Fibroblast of skin of right quadriceps (primary cell): ENCODE measurements at places on chromosomes 2 and 18.

- DNase-seq, result peak; percentile 21
These were observed 1577.7 kb upstream of the ACVR2A start for GRCh38 chr2:146267093-146267492.

GRCh38 chr2:121650315-121650930 lies 1.2 kb upstream of the CLASP1 start:
- DNase-seq, result peak; percentile 6

GRCh38 chr2:225040856-225041206 lies 1.4 kb downstream of the DOCK10 start:
- DNase-seq, result no peak

DNA sequence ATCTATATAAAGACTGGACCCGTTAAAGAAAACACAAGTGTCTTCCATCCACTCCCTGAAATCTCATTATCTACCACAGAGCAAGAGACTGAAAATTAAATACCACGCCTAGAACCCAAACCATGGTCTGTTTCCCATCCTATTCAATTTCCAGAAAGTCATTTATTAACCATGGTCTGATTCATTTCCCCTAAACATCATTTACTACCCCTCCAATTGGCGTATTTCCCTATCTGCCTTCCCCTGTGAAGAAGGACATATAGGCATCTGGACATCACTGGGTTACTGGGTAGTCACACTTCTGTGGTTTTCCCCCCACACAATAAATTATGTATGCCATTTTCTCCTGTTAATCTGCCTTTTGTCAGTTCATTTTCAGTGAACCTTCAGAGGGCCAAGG lies 30.8 kb downstream of the CCDC93 start:
- peak; percentile 91 for DNase-seq

GRCh38 chr2:160214461-160215445 lies 14.7 kb upstream of the ITGB6 start:
- peak; percentile 91 for DNase-seq

- no peak for DNase-seq
These were observed 121.8 kb downstream of the NXPH2 start for GRCh38 chr2:138658187-138658894.

DNA sequence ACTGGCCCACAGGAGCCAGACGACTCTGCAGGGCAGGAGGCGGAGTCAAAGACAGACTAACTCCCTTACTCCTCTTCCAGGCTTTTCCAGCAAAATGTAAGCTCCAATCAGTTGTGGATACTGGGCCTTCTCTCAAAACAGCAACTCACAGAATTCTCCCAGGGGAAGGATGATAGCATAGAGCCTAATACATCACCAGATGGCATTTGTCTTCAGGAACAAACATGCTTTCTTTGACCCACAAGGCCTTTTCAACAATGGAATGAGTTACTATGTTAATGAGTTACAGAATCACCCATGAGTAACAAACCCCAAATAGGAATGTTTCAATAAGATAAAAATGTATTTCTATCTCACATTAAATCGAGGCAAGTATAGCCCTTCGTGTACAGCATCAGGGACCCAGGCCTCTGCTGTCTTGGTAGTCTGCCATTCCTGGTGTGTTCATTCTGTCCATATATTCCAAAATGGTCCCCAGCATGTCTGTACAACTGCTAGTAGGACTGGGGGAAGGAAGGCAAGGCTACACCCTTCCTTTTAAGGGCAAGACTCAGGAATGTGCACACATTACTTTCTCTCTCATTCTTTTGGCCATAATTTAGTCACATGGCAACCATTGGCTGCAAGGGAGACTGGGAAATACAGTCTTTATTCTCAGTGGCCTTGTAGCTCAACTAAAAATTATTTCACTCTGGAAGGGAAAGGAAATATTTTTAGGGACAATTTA lies 76.4 kb downstream of the BOD1L2 start:
- DNase-seq, result peak; percentile 2

DNA sequence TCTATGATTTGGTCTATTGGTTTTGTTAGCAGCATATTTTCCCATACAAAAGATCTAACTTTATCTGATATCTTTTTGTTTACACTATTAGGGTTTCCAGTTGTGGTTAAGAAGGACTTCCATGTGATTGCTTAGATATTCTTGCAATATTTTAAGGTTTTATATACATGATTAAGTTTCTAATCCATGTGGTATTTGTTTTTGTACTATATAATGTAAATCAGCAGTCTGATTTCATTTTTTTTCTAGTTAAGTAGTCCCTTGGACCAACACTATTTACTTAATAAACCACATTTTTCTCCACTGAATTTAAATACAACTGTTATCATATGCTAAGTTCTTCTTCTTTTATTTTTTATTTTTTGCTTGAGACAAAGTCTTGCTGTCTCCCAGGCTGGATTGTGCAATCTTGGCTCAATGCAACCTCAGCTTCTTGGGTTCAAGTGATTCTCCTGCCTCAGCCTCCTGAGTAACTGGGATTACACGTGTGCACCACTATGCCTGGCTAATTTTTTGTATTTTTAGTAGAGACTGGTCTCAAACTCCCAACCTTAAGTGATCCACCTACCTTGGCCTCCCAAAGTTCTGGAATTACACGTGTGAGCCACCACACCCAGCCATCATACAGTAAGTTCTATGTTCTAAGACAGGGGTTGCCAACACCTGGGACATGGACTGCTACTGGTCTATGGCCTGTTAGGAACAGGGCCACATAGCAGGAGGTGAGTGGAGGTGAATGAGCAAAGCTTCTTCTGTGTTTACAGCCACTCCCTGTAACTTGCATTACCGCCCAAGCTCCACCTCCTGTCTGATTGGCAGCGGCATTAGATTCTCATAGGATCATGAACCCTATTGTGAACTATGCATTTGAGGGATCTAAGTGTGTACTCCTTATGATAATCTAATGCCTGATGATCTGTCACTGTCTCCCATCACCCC lies 58.5 kb upstream of the RAB27B start:
- DNase-seq, result peak; percentile 33

- DNase-seq, result peak; percentile 57
These were observed 106.1 kb upstream of the ALKAL2 start for GRCh38 chr2:393711-394696.

DNA sequence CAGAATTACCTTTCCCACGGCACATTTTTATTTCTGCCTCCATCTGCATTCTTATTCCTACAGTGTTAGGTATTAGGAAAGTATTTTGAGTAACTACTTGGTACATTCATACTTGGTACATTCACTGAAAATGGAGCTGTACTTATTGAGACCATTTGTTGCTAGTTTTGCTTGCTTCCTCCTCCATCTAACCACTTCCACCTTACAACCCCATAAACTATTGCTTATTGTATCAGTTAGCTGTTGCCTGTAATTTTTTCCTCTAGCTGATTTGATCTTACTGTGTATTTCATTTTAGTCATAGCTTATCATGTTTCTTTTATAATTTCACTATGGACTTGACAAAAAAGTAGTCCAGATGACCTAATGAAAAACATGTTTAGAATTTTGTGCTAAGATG lies 50.7 kb downstream of the AFTPH start:
- DNase-seq, result no peak

GRCh38 chr2:50646226-50646625 lies 385.7 kb downstream of the NRXN1 start:
- DNase-seq, result no peak

DNA sequence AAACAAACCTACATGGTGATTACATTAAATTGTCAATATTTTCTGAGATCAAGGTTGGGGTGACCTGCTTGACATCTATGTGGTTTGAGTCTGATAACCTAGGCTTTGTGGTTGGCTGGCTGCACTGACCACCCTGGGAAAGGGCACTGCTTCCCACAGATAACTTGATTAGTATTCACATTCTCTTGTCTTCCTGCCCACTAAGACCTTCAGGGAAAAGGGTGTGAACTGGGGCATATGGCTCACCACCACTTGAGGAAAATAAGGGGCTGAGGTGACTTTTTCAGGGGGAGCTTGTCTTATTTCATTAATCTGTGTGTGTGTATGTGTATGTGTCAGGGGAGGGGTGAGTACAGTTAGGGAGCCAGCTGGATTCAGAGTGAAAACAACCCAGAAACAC lies 1.5 kb downstream of the SMYD1 start:
- DNase-seq, result no peak

GRCh38 chr18:433298-433697 lies 67.2 kb downstream of the COLEC12 start:
- peak; percentile 59 for DNase-seq

DNA sequence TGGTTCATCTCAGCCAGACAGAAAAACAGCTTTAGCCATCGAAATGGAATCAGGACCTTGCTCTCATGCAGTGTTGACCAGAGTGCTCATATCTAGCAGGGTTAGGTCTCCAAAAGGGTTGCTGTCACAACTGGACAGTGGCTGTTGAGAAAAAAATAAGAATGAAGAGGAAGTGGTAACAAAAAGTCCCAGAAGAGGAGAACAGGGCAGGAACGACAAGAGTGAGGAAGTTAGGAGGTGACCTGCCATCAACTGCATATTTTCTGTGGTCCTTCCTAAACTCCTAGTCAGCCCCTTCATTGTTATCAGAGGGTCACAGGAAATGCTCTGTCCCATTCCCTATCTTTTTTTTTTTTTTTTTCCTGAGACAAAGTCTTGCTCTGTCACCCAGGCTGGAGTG lies 188.1 kb upstream of the LINC00305 start:
- no peak for DNase-seq

DNA sequence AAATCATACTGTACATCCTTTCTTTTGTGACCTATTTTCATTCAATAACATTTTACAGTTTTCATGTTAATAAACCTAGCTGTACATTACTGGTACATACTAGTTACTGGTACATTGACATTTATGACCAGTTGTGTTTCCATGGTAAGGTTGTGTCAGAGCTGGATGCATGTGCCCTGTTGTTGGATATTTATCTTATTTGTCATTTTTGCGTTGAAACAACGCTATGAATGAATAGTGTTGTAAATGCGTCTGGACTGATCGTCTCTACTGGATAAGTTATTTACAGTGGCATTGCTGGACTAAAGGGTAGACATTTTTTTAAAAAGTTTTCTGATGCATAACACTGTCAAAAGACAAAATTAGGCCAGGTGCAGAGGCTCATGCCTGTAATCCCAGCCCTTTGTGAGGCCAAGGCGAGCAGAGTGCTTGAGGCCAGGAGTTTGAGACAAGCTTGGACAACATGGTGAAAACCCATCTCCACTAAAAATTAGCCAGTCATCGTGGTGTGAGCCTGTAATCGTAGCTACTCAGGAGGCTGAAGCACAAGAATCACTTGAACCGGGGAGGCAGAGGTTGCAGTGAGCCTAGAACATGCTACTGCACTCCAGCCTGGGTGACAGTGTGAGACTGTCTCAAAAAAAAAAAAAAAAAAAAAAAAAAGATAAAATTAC lies 40.2 kb downstream of the MCFD2 start:
- no peak for DNase-seq

DNA sequence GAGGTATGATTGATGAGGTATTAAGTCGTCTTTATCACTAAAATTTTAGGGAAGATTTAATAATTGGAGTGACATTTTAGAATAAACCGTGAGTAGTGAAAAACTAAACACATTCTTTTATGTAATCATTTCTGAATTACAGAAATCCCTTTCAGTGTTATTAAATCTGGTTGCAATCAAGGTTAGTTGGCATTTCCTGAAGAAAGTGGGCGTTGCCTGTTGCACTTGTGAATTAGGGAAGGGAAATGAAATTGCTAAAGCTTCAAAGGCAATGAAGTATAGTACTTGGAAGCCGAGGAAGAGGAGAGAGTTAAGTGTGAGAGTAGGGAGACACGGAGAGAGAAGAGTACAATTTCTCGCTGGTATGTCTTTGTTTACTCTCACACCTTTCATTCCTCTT lies 274.5 kb downstream of the SLC8A1 start:
- DNase-seq, result peak; percentile 20

GRCh38 chr2:55229221-55229620 lies 2.9 kb downstream of the CLHC1 start:
- no peak for DNase-seq

DNA sequence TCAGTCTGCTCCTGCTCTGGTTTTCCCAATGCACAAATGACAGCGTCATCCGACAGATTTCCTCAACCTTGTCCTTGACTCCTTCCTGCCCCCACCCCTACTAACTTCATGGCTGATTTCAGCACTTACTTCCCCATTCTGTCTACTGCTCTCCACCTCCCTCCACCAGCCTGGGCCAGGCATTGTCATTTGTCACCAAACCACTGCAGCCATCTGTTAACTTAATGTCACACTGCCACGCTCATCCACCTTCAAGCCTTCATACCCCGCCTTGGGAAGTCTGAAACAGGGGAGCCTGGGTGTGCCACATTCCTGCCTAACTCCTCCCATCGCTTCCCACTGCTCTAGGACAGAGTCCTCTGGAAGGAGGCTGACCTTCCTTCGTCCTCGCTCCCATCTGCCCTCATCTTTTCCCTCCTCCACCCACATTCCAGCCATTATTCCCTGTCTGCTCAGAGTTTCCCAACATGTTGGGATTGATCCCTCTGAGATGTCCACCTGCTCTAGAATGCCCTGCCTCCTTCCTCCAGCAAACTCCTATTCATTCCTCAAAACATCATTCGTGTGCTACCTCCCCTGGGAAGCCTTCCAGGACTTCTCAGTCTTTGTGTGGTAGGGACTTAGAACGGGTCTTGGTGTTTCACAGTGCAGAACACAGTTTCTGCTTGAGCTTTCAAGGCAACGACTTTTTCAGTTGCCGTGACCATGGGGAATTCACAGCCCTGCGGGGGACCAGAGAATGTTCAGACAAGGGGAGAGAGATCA lies 42.2 kb upstream of the SMAD7 start:
- no peak for DNase-seq

GRCh38 chr2:133221398-133221797 lies 346.9 kb downstream of the NCKAP5 start:
- no peak for DNase-seq

- peak; percentile 33 for DNase-seq
These were observed 23.0 kb downstream of the FBXO15 start for GRCh38 chr18:74124642-74125041.

DNA sequence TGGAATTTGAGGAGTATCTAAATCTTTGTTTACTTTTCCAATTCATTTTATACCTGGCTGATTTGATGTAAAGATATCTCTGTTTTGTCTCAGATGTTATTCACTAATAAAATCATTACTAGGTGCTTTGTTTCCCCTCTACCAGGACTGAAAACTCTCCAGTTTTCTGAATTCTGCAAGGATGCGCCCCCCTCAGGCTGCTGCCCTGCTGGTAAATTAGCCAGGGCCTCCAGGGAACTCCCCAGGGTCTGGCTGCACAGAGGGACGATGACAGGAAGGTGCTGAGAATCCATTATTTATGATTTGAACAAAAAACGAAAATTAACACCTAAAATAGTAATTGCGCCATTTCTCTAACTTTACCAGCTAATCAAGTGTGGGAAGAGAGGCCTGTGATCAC lies 541.2 kb upstream of the POU3F3 start:
- DNase-seq, result no peak
